Fibroblast of the conjunctiva (primary cell): ENCODE measurements at places on chromosomes 4 and X.

GRCh38 chr4:187558391-187558790 lies 437.2 kb upstream of the ZFP42 start:
- no peak for DNase-seq

DNA sequence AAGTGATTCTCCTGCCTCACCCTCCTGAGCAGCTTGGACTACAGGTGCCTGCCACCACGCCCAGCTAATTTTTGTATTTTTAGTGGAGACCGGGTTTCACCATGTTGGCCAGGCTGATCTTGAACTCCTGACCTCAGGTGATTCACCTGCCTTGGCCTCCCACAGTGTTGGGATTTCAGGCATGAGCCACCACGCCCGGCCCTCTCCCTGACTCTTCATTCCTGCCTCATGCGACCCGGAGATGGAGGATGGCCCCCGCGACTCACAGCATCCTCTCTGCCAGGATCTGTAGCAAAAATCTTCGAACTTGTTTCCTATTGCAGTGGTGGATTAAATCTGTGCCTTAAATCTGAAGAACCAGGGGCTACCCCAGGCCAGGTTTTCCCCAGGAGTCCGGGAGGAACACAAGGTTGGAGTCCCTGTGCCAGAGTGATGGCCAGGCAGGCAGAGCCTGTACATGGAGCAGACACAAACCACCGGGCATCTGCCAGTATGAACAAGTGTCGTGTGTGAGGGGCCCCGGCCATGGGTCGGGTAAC lies 11.5 kb downstream of the CPLX1 start:
- no peak for DNase-seq

- no peak for DNase-seq
Observed at GRCh38 chrX:123138473-123138872, 45.6 kb upstream of the GRIA3 start.

DNA sequence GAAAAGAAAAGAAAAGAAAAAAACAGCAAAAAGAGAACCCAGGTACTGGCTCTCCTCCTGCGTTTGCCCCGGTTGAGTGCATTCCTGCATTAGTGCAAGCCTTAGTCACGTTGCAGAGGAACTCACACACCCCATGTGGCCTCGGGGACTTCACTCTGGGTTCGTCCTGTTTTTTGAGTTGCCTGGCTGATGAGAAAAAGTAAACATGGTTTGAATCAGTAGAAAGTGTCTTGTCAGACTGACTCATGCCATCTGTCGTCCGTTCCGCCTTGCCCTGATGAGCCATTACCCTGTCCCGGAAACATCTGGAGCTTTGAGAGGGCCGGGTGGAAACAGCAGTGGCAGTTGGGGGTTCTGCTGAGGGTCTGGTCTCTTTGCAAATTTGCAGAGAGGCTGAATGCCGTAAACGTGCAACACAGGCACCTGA lies 16.3 kb downstream of the CD99 start:
- DNase-seq, result peak; percentile 75

DNA sequence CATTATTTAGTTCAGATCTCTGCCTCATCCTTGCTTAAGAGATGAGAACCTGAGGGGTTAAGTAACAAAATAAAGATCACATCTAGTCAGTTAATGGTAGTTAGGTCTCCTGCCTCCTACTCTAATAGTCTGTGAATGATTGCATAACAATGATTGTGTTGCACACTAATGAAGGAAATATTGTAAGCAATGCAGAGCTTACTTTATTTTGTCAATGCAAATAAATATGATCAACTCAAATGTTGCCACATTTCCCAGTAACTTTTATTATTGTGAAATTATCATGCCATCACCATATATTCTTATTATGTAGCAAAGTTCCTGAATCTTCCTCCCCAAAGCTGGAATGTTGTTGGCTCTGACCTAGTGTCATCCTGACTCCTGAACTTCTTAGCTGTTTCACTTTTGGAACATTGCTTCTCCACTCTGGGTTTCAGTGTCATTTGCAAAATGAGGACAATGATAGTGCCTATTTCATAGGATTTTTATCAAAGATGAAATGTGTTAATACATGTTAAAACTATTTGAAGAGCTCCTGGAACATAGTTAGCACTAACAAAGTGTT lies 17.0 kb upstream of the GABRA4 start:
- no peak for DNase-seq

- no peak for DNase-seq
Observed at GRCh38 chr4:27189683-27190082, 329.0 kb downstream of the STIM2 start.

DNA sequence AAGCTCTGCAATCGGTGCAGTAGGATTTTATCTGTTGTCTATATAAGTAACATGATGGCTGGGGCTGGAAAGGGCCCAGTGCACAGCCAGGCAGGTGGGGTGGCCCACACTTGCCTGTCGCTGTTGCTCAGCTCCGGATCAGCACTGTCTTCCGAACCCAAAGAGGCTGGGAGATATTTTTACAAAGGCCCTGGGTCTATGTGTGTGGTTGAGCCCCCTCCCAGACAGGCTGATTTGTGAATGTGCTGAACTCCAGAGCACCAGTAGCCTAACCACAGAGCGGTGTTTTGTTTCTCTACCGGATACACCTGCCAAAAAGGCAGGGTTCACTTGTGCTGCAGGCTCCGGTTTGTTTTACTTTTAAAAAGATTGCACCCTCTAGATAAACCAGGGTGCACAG lies 33.5 kb upstream of the CHRNA9 start:
- no peak for DNase-seq

GRCh38 chrX:63889001-63889400 lies 104.0 kb upstream of the ARHGEF9 start:
- DNase-seq, result no peak

- DNase-seq, result no peak
Observed at GRCh38 chr4:155795991-155796390, 37.2 kb downstream of the GUCY1B1 start.

GRCh38 chrX:25300994-25301393 lies 285.2 kb upstream of the ARX start:
- no peak for DNase-seq

GRCh38 chr4:973431-974397 lies at the start of gene DGKQ:
Gene DGKQ (minus strand): TSS chr4:973569. CDS start chr4:973482, 87 bp downstream.
- peak; percentile 62 for DNase-seq

DNA sequence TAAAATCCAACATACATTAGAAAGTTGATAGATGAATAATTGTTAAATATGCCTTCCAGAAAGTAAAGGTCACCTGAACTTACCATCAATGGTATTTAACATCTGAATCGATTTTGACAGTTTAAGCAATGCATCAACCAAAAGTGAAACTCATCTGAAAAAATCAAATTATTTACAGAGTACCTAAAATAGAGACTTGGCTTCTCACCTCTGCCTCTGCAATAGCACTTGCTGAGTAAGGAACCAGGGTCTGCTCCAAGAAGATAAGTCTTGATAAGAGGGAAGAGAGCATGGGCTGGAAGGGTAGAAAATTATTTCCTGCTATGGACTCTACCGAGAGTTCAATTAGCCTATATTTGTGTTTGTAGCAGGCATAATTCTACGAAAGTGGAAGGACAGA lies 868.3 kb downstream of the STIM2 start:
- no peak for DNase-seq

DNA sequence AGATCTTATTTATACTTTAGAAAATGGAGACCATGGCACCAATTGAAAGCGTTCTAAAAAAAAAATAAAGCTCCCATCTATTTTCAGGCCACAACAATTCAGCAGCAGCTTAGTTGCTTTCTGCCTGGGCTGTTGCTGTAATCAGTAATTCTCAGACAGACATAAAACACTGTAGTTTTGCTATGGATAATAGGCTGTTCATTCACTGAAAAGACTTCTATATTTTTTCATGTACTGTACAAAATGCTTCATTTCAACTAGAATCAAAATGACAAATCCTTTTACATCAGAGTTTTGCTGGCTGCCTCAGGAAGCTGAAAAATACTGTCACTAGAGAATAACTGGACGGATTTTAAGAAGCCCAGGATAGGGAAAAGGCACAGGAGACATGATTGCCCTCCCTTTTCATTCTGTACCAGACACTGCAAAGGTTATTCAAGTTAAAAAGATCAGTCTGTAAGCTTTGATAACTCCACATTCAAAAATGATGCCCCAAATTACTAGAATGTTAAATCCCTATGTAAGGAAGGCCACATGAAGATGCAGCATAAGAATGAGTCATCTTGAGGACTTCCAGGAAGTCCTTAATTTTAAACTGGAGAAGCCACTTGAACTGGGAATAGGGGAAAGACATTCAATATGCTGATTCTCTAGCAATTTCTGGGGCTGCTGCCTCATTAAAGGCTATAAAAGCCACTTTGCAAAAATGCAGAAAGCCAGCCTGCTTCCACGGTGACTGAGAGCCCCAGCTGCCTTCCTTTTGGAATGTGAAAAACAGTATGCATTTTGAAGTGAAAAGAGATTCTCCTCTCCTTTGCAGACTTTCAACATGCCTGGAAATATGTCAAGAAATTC lies 403.2 kb upstream of the RASGEF1B start:
- no peak for DNase-seq

GRCh38 chrX:29852767-29853166 lies 362.6 kb upstream of the MAGEB2 start:
- DNase-seq, result no peak

DNA sequence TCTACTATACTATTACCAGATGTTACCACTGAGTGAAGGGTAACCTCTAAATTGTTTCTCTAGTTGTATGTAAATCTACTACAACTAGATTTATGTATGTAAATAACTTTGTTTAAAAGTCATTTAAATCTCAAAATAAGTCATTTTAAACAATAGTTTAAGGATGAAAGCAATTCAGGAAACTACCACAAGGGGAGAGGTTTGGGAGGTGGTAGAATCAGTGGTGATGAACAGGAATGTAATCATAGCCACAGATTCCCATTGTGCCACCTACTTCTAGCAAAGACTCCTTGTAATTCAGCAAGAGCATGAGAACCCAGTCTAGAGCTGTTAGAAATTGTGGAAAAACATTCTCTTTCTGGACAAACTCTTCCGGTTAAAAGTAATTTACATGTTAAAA lies 234.6 kb downstream of the SLC7A11 start:
- no peak for DNase-seq
